ENCODE measurements at places on chromosomes 1 and 21. TPM values are rescaled to one million over a fixed set of nuclear protein-coding genes. Genes with fewer than 3 reads are reported as not detected.

PRDX6 gene
- total RNA-seq, result 230 TPM

NR5A2 gene
- 22.6 TPM for total RNA-seq

RPL5 gene
- 1,438 TPM for total RNA-seq

KCNE1 gene
- not detected for total RNA-seq

TRIM33 gene
- 14.2 TPM for total RNA-seq

WNT4 gene
- not detected for total RNA-seq

PCP4 gene
- total RNA-seq, result not detected

RNPEP gene
- 87.0 TPM for total RNA-seq

CTSS gene
- total RNA-seq, result 80.2 TPM

GNG12 gene
- total RNA-seq, result 195 TPM

PERM1 gene
- total RNA-seq, result not detected

LRRC38 gene
- 0.40 TPM for total RNA-seq

ADGRB2 gene
- 0.40 TPM for total RNA-seq

NOTCH2NLA gene
- total RNA-seq, result 4.2 TPM

TMEM240 gene
- total RNA-seq, result 0.69 TPM

EDN2 gene
- not detected for total RNA-seq

PCAT6 gene
- not detected for total RNA-seq

ANKRD34A gene
- total RNA-seq, result 0.05 TPM

ADCY10 gene
- not detected for total RNA-seq

TXNDC12 gene
- total RNA-seq, result 51.4 TPM

KCNK1 gene
- total RNA-seq, result not detected

KDF1 gene
- not detected for total RNA-seq

MR1 gene
- 8.8 TPM for total RNA-seq

UMODL1 gene
- not detected for total RNA-seq

ZNF684 gene
- total RNA-seq, result 3.8 TPM

ACTL8 gene
- not detected for total RNA-seq

ITLN2 gene
- total RNA-seq, result not detected

BEND5 gene
- total RNA-seq, result 3.9 TPM

GSTM5 gene
- total RNA-seq, result not detected

OLIG2 gene
- not detected for total RNA-seq

TMPRSS15 gene
- not detected for total RNA-seq

ANGPTL1 gene
- not detected for total RNA-seq

GCSAML gene
- total RNA-seq, result not detected

USH2A gene
- not detected for total RNA-seq

PRAMEF9 gene
- total RNA-seq, result not detected

GPX7 gene
- 18.5 TPM for total RNA-seq

NPPA gene
- not detected for total RNA-seq

SPRR2E gene
- total RNA-seq, result not detected

DCST2 gene
- total RNA-seq, result not detected

CD84 gene
- total RNA-seq, result not detected

PUSL1 gene
- 38.6 TPM for total RNA-seq

HMGCS2 gene
- not detected for total RNA-seq

CCDC181 gene
- not detected for total RNA-seq

KCNE2 gene
- total RNA-seq, result not detected

CDC20 gene
- total RNA-seq, result 174 TPM

NCF2 gene
- 0.05 TPM for total RNA-seq

MYBPH gene
- not detected for total RNA-seq

LCE1A gene
- not detected for total RNA-seq

PRR9 gene
- not detected for total RNA-seq

NTNG1 gene
- 0.94 TPM for total RNA-seq

UBE2U gene
- not detected for total RNA-seq

All from mammary microvascular endothelial cell (primary cell).